Activated T-helper 1 cell treated with anti-CD3 and anti-CD28 coated beads, Interleukin-12 subunit alpha, Interleukin-12 subunit beta, Interleukin-2, Interleukin-4 antibody, amounts not matched to agents 30 ng/mL and 10 ng/mL and 1 ng/mL, durations not matched to agents 14 hours and 24 hours and 36 hours (primary cell): ENCODE measurements at places on chromosomes 5 and 9.

DNA sequence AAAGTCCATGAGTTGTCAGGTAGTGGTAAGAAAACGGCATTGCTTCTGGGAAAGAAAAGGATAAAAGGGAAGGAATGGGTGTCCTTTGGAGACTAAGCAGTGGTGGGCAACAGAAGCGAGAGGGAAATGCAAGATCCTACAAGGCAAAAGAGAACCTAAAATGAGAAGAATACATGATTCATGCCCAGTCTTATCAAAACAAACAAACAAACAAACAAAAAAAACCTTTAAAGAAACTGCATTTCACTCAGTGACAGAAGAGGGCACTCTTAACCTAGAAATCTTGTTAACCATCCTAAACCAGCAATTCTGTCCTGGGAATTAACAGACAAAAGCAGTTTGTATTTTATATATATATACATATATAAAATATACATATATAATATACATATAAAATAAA lies 88.5 kb downstream of the SUSD1 start:
- no peak for DNase-seq

DNA sequence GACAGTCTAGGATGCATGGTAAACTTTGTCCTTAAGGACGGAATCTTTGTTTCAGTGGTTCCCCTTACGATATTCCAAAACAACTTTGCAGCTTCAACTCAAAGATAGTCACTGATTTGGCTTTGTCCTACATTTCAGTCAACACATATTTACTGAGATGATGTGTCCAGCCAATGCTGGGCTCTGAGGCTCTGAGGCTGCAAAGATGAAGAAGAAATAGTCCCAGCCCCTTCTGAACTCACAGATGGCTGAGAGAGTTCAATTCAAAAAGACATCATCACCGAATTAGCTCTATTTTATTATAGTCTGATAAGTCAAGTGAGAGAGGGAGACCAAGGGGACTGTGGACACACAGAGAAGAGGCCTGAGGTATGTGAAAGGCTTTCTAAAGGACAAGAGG lies 544.0 kb downstream of the ACTL7B start:
- DNase-seq = no peak

DNA sequence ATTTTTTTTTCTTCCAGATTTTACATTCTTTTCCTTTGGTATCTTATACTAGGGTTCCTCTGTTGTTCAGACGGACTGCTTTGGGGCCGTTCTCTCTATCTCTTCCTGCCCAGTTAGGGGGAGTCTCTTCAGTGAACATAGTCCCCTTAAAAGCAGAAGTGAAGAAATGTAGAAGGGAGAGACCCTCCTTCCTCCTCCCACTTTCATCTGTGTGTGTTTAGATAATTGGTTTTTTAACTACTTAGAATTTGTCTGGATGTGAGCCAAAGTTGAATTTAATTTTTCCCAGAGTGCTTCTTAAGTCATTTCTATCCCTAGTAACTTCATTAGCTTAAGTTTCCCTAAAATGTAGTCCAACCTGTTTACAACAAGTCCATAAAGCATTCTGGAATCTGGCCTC lies 167.5 kb downstream of the HACD4 start:
- no peak for DNase-seq

DNA sequence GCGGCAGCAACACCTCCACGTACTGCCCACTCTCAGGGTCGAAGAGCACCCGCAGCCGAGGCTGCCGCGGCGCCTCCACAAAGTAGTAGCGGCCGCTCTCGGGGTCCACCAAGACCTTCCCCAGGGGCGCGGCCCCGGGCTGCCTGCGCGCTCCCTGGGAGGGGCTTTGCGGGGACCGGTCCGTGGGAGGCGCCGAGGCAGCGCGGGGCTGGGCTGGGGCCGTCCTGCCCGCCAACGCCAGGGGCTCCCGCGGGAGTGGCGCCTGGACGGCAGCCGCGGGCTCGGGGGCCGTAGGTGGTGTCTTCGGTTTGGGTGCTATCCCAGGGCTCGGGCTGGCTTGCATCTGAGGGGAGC lies 2.6 kb upstream of the MZB1 start:
- no peak for DNase-seq

DNA sequence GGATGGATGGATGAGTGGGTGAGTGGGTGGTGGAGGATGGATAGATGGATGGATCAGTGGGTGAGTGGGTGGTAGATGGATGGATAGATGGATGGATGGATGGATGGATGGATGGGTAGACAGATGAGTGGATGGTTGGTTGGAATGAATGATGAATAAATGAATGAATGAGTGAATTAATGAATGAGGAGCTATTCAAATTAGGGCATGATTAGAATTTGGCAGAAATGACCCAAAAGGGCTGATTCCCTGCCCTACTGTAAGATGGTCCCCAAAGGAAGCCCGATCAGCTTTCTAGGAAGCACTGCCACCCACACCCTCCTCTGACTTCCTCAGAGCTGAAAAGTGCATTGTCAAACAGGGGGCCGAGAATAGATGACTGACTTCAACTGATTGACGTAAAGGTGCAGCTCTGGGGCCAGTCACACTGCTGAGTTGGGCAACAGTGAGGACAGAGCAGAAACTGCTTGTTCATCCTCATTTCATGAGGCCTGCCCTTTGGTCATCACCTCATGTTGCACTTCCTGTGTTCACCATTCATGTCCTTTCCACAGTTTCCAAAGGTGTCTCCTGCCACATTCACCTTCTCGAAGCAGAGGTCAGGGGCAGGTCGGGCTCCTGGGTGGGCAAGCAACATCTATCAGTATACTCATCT lies 34.3 kb downstream of the NIPAL4 start:
- no peak for DNase-seq

DNA sequence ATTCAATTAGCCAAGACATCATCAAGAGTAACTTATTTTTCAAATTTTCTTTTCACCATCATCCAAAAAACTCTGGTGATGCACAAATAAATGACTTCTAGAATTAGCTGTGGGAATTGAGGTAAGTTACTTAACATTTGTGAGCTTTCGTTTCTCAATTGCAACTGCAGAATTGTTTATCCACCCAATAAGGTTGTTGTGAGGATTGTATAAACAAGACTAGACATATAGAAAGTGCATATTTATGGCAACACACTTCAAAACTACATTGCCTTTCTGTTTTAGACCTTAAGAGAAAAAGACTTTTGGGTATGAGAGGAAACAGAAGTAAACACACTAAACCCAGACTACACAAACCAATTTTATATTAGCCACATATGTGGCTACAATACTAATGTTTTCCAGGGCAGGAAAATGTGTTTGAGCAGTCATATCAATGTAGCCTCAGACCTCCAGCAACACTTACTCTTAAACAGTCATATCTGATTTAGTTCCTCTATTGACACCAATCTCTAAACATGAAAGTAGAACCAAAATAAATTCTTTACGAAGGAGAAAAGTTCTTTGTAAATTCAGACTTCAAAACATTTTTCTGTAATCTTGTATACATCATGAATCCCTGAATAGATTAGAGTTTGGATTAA lies 488.0 kb upstream of the CYLC2 start:
- DNase-seq = no peak

DNA sequence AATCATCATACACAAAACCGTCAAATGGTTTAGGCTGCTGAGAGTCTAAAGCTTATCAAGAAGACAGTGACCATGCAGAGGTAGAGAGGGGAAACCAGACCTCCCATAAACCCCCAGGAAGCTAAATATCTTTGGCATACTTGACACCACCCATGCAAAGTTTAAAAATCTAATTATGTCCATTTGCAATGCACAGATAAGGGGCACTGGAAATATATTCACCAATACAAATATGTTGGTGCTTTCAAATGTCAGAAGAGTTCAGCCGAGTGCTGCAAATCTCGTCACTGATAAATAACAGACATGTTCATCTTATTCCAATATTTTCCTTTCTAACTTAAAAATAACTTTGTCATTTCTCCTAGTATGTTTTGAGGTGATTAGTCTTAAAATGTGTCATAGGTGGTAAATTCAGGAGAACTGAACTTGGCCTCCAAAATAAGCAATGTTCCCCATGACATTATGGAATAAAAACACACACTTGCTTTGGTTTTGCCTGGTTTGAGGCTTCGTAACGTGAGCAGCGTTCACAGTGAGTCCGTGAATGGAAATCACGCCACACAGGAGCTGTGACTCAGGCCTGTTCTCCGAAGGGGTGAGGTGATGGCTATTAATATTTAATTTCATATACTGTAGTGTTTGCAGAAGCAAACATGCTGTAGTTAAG lies 182.2 kb downstream of the AOPEP start:
- no peak for DNase-seq

- DNase-seq = no peak
Measured at GRCh38 chr5:172564188-172564587, 76.9 kb upstream of the NEURL1B start.

- DNase-seq = no peak
Measured at GRCh38 chr9:130666393-130667119, 2.2 kb downstream of the PRDM12 start.

GRCh38 chr5:144971108-144971850 lies 800.6 kb downstream of the KCTD16 start:
- DNase-seq = no peak

GRCh38 chr5:145294331-145294730 lies 540.8 kb downstream of the PRELID2 start:
- DNase-seq = no peak

DNA sequence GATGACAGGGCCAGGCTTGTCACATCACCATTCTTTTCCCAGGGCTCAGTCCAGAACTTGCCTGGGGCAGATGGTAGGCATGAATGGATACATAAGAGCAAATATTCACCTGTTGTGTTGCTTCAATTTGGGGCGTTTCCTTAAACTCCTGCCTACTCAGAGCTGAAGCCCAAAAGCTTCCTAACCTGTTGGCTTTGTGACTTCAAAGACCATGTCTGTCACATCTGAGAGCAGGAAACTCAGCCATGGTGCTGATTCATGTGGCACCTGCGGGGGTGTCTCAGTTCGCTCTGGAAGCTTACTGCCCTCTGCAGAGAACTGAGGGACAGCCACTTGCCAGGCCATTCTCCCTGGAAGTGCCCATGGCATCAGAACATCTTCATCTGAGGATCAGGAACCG lies 246.6 kb downstream of the HSPA4 start:
- DNase-seq = no peak

DNA sequence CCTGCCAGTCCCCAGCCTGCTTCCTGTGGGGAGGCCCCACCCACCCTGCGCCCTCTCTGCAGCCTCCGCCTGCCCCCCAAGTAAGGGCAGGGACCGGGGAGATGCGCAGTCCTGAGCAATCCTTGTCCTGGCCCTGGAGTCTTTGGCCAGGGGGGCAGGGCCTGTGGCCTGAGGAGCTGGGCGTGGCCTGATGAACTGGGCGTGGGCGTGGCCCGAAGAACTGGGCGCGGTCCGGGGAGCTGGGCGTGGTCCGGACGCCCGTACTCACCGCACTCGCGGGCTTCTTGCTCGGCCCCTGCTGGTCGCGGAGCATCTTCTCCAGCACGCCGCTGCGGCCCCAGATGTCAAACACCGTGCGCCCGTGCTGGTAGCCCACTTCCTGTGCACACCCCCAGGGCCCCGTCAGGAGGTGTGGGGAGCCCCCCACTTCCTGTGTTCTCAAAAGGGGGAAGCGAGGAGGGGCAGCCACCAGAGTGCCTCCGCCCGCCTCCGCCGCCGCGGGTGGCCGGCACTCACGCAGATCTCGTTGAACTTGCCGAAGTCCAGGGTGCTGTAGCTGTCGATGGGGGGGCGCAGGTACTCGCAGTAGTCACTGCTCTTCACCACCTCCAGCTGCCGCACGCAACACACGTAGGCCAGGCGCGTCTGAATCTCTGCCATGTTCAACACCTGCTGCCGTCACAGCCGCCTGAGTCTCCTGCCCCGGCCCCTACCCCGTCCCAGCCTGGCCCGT lies 2.7 kb upstream of the NSMF start:
- DNase-seq = peak; percentile 79

DNA sequence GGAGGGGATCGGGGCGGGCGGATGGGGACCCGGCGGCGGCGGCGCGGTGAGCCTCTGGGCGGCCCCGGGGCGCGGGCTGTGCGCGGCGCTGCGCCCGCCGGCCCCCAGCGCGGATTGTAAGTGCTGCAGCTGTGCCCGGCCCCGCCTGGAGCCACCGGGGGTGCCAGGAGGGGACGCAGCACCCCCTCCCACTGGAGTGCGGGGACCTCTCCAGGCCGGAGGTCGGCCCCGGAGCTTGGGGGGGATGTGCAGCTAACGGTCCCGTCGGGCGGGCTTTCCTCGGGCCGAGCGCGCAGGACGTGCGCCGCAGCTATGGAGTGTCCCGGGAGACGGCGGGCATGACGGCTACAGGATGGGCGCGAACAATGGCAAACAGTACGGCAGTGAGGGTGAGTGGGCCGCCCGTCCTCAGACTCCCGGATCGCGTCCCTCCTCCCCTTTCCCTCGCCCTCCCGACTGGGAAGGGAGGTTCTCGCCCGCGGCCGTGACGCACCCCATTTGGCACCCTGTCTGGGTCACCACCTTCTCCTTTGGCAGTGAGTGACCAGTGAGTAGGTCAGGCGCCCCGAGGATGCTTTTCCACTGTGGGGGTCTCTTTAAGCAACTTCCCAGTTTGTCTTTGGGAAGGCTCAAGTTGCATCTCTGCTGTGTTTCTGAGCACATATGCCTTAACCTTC lies 483 bp downstream of the FBXL7 start:
- no peak for DNase-seq

GRCh38 chr5:79963261-79964061 lies 27.6 kb downstream of the MTX3 start:
- no peak for DNase-seq

DNA sequence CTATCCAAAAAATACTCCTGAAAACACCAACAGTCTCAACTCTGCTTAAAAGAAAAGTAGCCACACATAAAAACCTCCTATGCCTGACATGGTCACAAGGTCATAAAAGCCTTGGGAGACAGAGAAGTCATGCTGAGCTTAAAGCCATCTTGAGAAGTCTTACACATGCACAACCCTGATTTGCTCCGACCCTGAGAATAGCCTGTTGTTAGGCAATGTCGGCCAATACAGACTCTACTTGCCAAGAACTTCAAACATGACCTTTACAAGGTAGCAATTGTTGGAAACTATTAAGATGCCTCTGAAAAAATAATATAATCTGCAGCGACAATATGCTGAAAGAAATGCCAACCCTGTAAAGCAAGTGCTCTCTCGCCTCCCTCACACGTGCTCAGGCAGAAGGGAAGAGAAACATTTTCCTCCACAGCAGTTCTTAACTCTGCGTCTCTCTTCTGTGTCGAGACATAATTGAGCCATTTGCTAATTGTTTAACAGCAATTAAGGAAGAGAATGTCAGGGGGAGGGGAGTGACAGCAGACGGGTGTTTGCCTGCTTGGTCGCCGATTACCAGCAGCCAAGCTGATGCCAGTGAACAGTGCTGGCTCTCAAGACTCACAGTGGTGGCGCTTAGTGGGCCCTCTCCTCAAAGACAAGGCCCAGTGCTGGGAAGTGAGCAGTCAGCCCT lies 393.6 kb downstream of the SPOCK1 start:
- DNase-seq = no peak

DNA sequence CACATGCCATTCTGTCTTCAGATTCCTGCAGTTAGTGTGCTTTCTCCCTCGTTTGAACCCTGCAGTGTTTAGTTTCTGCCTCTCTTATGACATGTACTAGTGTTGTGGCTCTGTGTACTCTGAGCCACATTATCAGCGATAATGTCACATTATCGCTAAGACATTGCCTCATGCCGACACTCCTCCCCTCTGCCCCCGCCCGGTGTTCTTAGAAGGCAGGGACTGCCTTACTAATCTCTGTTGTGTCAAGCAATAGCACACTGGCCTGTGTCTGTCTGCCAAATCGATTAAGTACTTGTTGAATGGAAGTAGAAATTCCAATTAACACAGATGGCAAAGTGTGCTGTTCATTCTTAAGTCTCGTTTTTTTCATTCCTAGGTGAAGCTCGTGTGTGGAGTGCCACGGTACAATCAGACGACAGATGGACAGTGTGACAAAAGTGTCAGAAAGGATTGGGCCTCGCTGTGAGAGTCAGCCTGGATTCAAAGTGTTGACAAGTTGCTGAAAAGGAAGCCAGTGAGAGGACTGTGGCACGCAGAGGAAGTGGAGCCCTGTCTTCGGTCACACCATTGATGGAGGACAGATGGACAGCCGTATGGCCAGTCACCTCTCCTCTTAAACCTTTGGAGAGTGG lies 10.5 kb downstream of the PIK3R1 start:
- no peak for DNase-seq
